ENCODE measurements at places on chromosomes 16 and 17.
A peak's percentile ranks its signal among the peaks of the same experiment; 100 is the strongest.

DNA sequence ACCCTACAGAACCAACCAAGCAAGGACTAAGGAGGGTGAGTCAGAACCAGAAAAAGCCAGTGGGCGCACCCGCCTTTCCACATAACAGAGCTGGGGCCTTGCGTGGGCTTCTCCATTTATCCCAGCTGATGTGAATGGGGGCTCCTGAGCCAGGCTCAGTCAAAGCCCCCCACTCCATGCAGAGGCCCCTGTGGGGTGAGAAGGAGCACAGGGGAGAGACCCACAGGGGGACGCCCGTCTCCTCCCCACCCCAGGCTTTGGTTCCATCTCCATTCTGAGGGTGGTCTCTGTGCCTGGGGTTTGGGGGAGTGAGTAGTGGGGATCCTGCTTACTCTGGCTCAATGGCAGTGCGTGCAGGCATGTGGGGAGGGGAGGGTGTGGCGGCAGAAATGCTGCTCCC, 210.1 kb upstream of the TNRC6C start:
- no peak for DNase-seq

DNA sequence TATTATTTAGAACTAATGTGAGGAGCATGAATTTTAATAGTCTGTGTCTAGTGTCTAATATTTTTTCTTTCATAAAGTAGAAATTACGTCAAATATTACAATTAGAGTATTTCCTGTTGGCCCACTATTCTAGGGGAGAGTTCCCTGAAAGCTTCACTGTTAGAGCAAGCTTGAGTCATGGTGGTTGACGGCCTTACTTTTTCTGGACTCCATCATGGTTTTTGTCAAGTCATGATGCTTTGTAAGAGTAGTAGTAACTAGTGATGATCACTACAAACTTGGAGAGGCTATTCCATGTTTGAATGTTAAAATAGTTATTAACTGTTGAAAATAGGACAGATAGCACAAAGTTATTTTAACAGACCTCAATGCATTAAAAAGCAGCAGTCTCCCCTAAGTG, 1.7 kb downstream of the PSMD11 start:
- no peak for DNase-seq

DNA sequence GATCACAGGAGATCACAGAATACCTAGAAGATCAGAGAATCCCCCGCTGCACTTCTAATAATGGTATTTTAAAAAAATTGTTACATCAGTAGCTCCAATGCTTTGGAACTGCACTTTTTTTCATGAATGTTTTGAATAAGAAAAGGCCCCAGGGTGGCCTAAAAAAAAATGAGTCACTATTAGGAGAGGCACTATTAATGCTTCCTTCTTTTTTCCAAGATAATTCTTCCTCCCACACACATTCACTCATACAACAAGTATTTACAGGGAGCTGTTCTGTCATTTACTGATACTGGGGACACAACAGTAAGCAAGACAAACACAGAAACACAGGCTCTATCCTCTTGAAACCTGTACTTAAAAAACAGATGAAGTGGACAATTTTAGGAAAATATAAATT, 675 bp upstream of the PDZD9 start:
- DNase-seq, result no peak

GRCh38 chr17:78128551-78129350, at the start of gene TMC6:
Gene TMC6, minus strand, starts transcription at chr17:78128755. Its CDS starts 1,923 bp downstream, at chr17:78126832.
- DNase-seq, result peak; percentile 58

- no peak for DNase-seq
Measured at GRCh38 chr17:75406222-75406615, 741 bp upstream of the GRB2 start.

DNA sequence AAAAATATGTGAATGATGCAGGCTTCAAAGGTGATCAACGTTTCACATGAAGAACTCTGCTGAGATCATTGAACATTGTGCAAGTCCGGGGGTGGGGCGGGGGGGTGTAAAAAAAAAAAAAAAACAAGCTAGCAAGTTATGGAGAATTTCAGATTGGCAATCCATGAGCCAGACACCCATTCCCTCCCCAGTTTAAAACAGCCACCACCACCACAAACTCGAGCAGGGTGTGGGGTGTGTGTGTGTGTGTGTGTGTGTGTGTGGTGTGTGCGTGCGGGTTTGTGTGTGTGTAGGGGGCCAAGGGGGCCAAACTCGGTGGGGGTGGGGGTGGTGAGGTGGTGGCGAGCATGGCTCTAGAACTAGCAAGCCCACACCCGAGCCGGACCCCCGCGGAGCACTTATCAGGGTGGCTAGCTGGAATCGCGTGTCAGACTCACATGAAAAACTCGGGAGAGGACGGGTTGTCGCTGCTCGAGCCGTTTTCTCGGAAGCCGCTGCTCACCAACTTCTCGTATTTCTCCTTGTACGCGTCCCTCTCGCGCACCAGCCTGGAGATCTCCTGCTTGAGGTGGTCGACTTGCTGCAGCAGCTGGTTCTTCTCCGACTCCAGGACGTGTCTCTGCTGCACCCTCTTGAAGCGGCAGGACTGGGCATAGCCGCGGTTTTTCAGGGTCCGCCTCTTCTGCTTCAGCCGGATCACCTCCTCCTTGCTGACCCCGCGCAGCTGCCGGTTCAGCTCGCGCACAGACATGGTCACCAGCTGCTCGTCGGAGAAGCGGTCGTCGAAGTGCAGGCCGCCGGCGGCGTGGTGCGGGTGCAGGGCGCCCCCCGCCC, 2.0 kb downstream of the MAF start:
- DNase-seq, result no peak

GRCh38 chr16:381789-382717, at the start of gene PGAP6:
Gene PGAP6, minus strand, starts transcription at chr16:381978. Its CDS starts 157 bp downstream, at chr16:381821.
- DNase-seq, result peak; percentile 27

- DNase-seq, result no peak
Measured at GRCh38 chr16:50010212-50010611, 14.8 kb upstream of the CNEP1R1 start.

- no peak for DNase-seq
Measured at GRCh38 chr17:74690409-74690825, 22.3 kb downstream of the CD300LF start.

- DNase-seq, result no peak
Measured at GRCh38 chr16:81273223-81273950, 34.9 kb downstream of the BCO1 start.

- DNase-seq, result no peak
Measured at GRCh38 chr17:37465069-37465616, 24.5 kb upstream of the DUSP14 start.

DNA sequence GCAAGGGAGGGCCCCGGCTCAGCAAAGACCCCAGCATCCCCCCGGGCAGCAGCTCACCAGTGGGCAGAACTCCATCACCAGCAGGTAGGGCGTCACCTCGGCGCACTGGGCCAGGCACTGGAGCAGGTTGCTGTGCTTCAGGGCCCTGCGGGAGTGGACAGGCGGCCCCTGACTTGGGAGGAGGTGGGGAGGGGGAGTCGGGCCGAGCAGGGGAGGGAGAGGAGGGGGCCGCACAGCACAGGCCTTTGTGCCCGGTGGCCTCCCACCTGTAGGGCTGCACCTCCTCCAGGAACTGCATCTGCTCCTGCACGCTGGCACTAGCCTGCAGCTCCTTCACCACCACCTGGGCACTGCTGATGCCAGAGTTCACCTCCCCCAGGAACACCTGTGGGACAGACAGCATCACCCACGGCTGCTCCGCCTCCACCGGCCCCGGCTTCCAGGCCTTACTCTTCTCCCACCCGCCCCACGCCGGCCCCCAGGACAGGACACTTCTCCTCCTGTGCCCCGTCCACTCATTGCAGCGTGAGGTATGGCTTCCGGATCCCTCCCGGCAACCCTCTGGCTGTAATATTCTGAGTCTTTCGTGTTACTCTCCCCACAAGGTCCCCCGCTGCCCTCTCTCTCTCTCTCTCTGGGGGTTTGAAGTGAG, 37.7 kb upstream of the PVALEF start:
- no peak for DNase-seq

- DNase-seq, result no peak
Measured at GRCh38 chr16:23258919-23259237, 43.2 kb upstream of the SCNN1B start.

- DNase-seq, result no peak
Measured at GRCh38 chr16:2180461-2180860, 15.9 kb downstream of the CASKIN1 start.

- no peak for DNase-seq
Measured at GRCh38 chr17:58326609-58327362, 1.8 kb downstream of the TSPOAP1 start.

- no peak for DNase-seq
Measured at GRCh38 chr17:6066183-6066948, 3.8 kb upstream of the WSCD1 start.

GRCh38 chr16:50244140-50244503, 22.2 kb upstream of the ADCY7 start:
- DNase-seq, result no peak

DNA sequence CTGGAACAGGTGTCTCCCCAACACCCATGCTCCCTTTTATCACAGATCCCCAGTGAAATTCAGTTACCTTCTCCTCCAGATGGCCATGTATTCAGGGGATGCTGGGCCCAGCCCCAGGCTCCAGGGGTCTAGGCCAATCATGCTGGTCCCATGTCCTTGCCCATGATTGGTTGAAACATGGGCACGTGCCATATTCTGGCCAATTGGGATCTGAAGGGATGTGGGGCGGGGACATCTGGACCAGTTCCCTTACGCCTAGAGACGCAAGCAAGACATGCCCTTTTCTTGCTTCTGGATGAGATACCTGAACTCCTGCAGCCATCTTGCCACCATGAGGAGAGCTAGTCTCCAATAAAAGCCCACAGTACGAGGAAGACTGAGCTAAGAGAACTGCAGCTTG, 31.0 kb upstream of the ST6GALNAC1 start:
- DNase-seq, result no peak

- DNase-seq, result no peak
Measured at GRCh38 chr17:42975265-42975664, 4.6 kb downstream of the PTGES3L start.

DNA sequence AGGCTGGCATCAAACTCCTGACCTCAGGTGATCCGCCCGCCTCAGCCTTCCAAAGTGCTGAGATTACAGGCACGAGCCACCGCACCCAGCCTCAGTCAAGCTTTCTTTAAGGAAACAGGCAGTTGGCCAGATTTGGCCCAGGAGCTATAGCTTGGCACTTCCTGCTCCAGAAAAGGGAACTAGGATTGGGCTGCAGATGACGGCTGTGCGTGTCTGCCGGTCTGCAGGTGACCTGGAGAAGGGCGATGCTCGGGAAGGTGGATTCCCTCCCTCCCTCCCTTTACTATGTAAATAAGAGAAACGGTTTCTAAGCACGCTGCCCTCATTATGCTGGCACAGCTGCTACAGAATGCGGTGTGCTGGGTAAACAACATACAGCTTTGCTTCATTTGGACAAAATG, 215.9 kb downstream of the RPTOR start:
- no peak for DNase-seq

DNA sequence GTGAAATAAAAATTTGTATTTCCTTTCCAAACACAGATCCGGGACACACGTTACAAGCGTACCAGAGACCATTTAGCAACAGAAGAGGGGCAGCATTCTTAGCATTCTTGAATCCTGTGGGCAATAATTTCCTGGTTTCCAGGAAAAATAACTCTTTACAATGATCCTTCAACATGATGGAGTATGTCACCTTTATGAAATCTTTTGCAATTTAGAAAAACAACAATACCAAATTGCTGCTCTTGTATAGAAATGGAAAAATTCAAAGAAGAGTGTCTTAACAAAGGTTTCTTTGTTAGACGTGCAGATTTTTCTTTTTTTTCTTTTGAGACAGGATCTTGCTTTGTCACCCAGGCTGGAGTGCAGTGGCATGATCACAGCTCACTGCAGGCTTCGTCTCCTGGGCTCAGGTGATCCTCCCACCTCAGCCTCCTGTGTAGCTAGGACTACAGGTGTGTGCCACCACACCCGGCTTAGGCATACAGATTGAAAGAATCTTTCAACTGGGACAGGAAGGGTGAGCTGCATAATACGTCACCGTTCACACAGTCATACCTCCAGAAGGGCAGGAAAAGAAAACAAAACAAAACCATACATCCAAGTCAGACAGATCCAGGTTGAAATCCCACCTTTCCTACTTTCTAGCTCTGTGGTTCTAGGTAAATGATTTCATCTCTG, 10.8 kb upstream of the GCSH start:
- no peak for DNase-seq

DNA sequence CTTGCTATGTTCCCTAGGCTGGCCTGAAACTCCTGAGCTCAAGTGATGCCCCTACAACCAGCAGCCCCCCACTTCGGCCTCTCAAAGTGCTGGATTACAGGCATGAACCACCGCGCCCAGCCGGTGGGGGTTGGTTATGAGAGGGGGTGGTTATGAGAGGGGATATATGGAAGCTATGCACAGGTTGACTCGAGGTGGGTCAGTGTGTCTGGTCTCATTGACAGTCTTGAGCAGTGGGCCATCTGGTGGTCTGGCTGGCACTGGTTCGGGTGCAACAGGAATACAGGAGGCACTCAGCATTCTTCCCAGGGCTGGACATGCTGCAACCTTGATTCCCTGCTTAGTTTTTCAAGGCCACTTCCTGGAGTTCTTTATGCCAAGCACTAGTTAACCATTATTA, 5.6 kb upstream of the STX1B start:
- DNase-seq, result no peak

DNA sequence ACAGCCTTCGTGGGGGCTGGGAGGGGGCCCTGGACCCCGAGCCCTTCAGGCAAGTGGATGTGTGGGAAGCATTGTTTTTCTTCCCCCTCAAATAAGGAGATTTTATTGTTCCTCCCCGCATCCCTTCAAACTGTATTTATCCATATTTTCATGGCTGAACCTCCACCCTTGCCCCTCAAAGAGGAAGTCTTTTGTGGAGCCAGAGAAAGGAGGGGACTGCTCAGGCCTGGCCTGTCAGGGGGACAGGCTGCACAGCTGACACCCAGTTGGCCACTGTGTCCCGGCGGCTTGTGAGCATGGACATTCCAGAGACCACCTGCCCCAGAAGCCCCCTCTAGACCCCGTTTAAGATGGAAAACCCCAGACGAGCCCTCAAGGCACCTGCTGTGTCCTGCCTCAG, 15.9 kb downstream of the HEXIM2 start:
- no peak for DNase-seq

DNA sequence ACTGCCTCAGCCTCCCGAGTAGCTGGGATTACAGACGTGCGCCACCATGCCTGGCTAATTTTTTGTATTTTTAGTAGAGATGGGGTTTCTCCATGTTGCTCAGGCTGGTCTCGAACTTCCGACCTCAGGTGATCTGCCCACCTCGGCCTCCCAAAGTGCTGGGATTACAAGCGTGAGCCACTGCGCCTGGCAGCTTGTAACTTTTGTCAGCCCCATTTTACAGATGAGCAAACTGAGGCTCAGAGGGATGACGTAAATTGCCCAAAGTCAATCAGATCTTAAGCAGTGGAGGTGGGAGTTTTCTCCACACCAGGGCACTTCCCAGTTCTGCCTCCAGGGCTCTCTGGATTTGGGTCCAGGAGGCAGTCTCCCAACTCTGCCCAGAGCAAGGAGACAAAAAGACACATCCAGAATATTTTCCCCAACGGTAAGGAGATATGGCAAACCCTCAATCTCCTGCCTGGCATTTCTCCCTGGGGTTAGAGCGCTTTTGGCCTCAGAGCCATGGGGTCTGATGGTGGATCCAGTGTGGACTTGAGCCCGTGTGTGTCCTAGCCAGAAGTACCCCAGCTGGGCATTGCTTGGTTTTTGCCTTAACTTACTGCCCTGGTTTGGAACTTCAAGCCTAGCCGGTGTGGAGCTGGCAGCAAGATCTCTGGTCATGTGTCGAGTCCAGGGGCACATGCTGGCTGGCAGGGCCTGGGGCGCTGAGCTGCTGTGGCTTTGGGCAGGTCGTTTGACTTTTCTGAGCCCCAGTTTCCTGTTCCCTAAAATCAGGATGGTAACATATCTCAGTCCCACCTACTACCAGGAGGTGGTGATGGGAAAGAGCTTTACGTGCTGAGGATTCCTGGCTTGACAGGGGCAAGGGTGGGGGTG, 3.4 kb downstream of the ADAM11 start:
- no peak for DNase-seq

GRCh38 chr17:72604518-72604917, 483.7 kb downstream of the SOX9 start:
- DNase-seq, result no peak
